ENCODE measurements at places on chromosomes 12 and 14. TPM values are rescaled to one million over a fixed set of nuclear protein-coding genes. Genes with fewer than 3 reads are reported as not detected.

DNA sequence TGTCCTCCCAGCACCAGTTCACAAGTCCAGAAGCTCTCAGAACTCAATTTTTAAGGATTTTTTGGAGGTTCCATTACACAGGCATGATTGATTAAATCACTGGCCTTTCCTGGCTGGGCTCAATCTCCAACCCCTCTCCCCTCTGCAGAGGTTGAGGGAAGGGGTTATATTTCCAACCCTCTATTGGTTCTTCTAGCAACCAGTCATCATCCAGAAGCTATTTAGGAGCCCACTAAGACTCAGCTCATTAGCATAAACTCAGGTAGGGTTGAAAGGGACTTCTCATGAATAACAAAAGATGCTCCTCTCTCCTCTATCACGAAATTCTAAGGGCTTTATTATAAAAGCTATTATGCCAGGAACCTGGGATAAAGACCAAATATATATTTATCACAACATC lies 41.5 kb downstream of the SPPL3 start:
- peaks cover 10% of the 10 kb centered on the region for H3K36me3 ChIP-seq
- H3K4me1 ChIP-seq, result peaks cover 29% of the 10 kb centered on the region
- H3K27ac ChIP-seq, result no peak overlapping the region
- H3K27me3 ChIP-seq, result no peaks in the 10 kb centered on the region

DNA sequence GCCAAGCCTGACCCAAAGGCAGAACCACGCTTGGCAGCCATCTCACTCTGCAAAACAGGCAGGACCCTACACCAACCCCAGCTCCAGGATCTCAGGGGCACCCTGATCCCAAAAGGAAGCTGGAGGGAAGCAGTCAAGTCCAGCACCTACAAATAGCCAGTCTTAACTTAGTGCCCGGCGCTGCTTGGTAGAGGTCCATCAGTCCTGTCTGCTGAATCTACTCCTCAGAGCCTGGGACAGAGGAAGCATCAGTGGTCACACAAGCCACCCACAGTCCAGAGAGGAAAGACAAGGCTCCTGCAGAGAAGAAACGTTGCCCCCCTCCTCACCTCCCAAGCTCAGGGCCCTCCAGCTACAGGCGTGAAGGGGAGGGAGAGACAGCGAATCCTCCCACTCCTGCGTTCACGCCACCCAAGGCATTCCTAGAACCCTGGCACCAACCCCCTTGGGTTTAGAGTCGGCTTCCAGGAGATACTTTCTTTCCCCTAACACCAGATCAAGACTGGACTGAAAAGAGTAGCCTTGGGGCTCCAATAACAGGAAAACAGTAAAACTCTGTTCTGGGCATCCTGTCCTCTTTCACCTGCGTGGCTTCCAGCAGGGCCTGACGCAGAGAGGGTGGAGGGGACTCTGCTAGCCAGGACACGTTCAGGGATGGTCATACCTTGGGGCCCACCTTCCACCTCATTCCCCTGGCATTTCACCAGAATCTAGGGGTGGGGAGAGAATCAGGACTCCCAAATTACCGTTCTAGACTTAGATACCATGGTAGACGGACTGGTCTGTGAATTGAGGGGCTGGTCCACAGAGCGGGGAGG lies 1.2 kb downstream of the PXN start:
- H3K27ac ChIP-seq, result peak overlapping the region; percentile 88
- H3K27me3 ChIP-seq, result no peaks in the 10 kb centered on the region
- H3K4me1 ChIP-seq, result peaks cover 65% of the 10 kb centered on the region

GRCh38 chr12:41972598-41972997 lies 172.1 kb downstream of the GXYLT1 start:
- no peak overlapping the region for H3K4me3 ChIP-seq
- H3K36me3 ChIP-seq, result no peaks in the 10 kb centered on the region
- H3K27me3 ChIP-seq, result no peaks in the 10 kb centered on the region
- H3K4me1 ChIP-seq, result no peaks in the 10 kb centered on the region

DNA sequence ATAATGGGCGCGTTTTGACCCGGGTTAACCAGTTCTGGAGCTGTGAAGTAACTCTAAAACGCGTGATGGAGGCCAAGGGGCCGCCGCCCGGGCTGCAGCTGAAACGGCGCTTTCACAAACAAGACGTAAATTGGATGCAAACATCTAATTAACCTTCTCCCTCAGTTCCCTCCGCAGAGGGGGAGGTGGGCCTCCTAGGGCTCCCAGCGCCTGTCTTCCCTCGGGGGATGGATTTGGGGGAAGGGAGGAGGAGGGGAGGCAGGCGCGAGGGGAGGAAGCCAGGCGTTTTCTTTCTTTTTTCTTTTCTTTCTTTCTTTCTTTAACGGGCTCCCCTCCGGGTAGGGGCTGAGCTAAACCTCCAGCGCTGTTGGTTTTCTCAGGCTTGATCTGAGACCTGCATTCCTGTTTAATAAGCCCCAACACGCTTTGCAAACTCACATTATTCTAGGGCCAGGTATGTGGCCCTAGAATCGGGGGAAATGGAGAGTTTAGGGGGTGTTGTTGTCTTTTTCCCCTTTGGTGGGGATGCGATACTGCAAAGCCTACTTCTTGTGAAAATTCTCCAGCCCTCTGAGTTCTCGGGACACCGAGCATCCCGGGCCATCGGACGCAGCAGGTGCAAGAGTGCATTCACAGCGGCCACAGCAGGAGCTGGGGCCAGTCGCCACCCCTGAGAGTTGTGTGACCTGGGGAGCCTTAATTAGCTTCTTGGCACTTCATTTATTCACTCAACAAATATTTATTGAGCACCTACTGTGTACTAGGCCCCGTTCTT lies 43.6 kb upstream of the LHX5 start:
- peaks cover 45% of the 10 kb centered on the region for H3K27me3 ChIP-seq
- H3K27ac ChIP-seq, result no peak overlapping the region
- H3K4me3 ChIP-seq, result no peak overlapping the region
- H3K36me3 ChIP-seq, result no peaks in the 10 kb centered on the region
- DNase-seq, result no peak

- H3K4me3 ChIP-seq, result no peak overlapping the region
- no peaks in the 10 kb centered on the region for H3K4me1 ChIP-seq
- no peaks in the 10 kb centered on the region for H3K36me3 ChIP-seq
- DNase-seq, result no peak
- peaks cover 22% of the 10 kb centered on the region for H3K27me3 ChIP-seq
Observed at GRCh38 chr14:24911324-24912109, 138.4 kb downstream of the STXBP6 start.

DNA sequence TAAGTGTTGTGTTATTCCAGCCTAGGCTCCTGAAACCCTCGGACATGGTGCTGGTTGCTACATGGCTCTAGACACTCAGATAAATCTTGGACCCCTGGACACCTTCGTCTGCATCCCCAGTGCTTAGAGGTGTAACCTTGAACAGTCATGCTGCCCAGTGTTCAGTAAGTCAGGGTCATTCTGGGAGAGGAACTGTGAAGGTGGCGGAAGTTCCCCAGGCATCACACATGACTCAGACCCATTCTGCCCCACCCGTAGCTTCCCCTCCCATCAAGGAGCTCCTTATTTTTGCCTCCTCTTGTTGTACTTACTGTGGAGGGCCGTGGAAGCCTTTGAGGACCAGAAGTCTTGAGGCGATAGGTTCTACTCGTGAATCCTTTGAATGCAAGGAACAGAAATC lies 18.1 kb upstream of the SSPN start:
- H3K36me3 ChIP-seq, result no peaks in the 10 kb centered on the region
- H3K27ac ChIP-seq, result no peak overlapping the region
- H3K4me3 ChIP-seq, result no peak overlapping the region
- DNase-seq, result no peak

DNA sequence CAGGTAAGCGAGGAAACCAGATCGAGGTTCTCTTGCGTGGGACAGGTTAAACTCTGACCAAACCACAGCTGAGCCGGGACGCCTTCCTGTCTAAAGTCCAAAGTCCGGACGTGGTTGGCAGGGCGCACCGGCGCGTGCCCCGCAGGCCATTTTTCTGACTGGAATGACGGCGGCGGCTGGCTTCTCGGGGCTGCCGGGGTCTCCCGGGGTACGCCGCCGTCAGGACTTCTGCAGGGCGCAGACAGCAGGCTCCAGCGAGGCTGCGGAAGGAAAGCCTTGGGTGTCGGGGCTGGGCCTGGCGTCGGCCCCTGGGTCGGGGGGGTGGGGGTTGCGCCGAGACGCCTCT lies 32.8 kb downstream of the MIA2 start:
- H3K4me1 ChIP-seq, result peaks cover 52% of the 10 kb centered on the region
- H3K36me3 ChIP-seq, result peaks cover 16% of the 10 kb centered on the region
- H3K27ac ChIP-seq, result peak overlapping the region; percentile 79
- H3K4me3 ChIP-seq, result peak overlapping the region; percentile 80

NINJ2 gene
- total RNA-seq, result 4.8 TPM

NUMB gene
- 53.4 TPM for total RNA-seq
